ENCODE measurements at places on chromosomes 7 and 10. TPM values are rescaled to one million over a fixed set of nuclear protein-coding genes. Genes with fewer than 3 reads are reported as not detected.

DNA sequence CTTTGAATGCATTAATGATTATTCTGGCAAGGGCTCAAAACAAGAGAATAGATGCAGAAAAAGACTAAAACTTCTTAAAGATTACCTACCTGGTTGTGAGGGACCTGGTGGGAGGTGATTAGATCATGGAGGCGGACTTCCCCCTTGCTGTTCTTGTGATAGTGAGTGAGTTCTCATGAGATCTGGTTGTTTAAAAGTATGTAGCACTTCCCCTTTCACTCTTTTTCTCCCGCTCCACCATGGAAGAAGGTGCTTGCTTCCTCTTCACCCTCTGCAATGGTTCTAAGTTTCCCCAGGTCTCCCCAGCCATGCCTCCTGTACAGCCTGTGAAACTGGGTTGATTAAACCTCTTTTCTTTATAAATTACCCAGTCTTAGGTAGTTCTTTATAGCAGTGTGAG, 226.6 kb downstream of the ARHGAP12 start:
- DNase-seq: no peak

DNA sequence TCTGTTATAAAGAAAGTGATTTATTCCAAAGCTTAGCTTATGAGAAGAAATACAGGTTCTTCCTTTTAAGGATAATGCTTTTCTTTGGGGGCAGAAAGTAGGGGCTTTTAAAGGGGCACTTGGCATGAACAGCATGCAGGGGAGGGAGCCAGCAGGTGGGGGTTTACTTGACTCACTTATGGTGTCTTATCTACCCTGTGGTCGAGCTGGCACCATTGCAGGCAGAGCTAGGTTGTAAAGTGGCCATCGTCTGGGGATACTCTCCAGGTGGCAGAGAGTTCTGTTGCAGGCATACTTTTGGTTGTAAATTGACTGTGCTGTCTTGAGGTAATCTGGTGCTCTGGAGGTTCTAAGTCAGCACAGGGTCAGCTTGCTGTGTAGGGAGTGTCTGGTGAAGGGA, 26.3 kb upstream of the IFRD1 start:
- no peak for DNase-seq

Gene FAM107B
- 82.8 TPM for total RNA-seq

DNA sequence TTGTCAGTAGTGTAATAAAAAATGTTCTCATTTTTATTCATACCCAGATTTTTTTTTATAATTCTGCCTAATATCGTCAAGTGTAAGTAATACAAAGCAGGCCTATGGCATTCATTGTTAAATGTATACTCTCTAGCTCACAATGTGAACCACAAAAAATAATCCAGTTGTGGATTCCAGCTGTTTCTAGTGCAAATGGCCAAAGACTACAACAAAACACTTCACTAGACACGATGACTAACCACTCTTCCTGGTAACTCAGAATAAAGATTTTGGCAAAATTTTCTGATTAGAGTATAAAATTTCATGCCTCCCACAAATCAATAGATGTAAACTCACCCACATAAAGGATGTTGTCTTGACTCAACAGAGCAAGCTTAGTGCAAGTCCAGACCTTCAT, 396.6 kb downstream of the DGKB start:
- DNase-seq: no peak

Gene WNT8B
- not detected for total RNA-seq

- no peak for DNase-seq
Observed at GRCh38 chr7:47183862-47184590, 397.9 kb downstream of the TNS3 start.

DNA sequence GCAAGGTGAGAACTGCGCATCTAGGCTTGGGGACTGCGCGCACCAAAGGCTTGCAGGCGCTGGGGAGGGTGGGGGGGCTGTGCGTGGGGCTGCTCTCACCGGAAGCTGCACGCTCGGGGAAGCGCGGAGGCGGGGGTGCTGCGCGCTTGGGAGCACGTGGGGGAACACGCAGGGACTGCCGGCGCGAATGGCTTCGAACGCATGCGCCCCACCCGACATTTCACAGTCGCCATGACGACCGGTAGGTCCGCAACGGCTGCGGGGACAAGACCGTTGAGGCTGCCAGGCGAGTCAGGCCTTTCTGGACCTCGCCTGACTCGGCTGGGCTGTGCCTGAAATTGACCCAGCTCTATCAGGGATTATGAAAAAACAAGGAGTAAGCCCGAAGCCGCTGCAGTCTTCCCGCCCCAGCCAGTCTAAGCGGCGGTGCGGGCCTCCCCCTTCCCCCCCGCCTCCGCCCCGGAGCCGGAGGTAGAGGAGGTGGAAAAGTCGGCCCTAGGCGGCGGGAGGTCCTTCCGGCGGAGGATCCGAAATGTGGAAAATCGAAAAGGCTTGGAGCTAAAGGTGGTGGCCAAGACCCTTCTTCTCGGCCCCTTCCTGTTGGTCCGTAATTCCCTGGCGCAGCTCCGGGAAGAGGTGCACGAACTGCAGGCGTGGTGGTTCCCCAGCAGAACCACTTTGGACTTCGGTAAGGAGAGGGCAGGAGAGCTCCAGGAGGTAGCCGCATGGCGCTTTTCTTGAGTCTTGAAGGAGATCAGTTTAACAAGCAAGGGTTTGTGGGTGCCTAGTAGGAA, 34.9 kb upstream of the STEAP1 start:
- DNase-seq: peak; percentile 76

DNA sequence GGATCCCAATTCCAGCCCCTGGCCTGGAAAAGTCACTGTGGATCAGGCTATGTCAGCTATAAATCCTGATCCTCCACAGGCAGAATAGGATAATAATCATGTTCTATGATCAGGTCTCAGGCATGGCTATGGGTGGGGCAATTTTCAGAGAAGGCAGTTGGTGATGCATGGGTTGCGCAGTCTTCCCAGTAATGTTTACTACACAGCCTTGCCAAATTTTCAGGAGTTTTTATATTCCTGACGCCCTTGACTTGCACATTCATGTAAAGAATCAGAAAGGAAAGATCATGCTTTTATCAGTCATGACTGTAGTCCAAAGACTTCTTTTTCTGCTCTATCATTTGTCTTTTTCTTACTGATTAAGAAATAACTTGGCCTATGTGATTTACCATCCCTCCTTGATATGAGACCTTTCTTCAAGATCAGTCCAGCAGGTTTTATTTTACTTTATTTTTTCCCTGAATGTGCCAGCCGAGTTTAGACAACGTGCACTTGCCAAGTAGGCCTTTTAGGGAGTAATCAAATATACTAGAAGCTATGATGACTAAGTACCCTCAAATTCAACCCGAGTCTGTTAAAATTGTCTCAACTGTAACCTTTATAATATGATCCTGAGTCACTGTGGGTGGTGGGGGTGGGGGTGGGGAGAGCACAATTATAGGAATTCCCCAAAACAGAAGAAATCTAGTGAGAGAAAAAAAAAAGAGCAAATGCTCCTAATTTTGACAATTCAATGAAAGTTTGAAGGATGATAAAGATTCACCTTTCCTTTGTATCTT, 31.9 kb downstream of the ARL4A start:
- DNase-seq: no peak

GRCh38 chr10:98331885-98332284, 63.9 kb upstream of the LOXL4 start:
- DNase-seq: no peak

GRCh38 chr7:128358233-128358632, 3.3 kb downstream of the PRRT4 start:
- no peak for DNase-seq

DNA sequence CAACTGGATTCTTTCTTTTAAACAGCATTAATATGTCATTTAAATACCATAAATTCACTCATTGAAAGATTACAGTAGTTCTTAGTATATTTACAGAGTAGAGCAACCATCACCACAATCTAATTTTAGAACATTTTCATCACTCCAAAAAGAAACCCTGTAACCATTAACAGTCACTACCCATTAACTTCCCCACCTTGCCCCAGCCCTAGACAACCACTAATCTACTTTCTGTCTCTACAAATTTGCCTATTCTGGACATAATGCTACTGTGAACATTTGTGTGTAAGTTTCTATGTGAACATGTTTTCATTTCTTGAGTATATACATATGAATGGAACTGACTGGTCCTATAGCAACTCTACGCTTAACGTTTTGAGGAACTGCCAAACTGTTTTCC, 42.4 kb downstream of the P4HA1 start:
- no peak for DNase-seq

DNA sequence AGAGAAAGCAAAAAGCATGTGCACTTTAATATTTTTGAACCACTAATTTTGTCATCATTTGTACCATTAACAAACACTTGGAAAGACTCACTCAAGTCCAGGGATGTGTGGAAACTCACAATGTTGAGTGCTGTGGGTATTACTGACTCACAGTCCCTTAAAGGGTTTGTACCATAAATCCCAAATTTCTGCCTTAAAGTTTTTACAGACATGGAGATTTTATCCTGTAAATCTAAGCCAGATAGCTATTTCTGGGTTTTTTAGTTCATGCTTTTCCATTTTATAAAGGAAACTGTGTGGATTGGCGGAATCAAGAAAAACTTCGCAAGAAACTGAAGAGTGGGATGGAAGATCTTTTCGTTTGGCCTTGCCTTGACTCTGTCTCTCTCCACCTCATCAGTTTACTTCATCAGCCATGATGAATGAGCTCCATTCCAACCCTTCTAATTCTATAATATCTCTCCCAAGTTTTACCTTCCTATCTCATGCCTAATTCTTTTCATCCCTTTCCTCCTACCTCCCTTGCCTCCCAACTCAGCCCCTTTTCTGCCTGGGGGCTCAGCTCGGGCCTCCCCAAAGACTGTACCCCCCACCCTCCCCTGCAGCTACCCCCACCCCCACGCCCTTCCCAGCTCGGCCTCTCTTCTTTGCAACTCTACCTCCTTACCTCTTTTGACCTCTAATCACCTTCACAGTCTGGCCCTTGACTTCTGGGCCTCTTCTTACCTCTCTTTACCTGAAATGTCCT, 218.5 kb upstream of the MKLN1 start:
- no peak for DNase-seq

- DNase-seq: peak; percentile 45
Observed at GRCh38 chr10:124740369-124741280, 3.6 kb downstream of the FAM53B start.

- no peak for DNase-seq
Observed at GRCh38 chr10:61179771-61180170, 235.8 kb upstream of the RHOBTB1 start.

Gene TMEM184A
- total RNA-seq: not detected

GRCh38 chr7:24531255-24531654, 42.0 kb upstream of the PALS2 start:
- no peak for DNase-seq

GRCh38 chr7:21029006-21029405, 242.3 kb upstream of the SP8 start:
- no peak for DNase-seq

Gene NPC1L1
- 0.16 TPM for total RNA-seq

DNA sequence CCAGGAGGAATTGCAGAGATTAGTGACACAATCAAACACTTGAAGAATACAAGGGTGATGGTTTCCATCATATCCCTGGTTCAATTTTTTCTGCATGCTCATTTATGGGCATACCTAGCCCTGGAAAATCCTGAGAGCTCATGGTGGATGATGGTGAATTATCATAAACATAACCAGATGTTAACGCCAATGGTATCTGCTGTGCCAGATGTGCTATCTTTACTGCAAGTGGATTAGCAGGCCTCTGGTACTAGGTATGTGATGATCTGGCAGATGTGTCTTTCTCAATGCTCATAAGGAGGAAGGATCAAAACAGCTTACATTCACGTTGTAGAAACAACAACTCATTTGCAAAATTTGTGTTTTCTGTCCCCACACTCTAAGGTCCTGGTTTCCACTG, 150.5 kb downstream of the FZD1 start:
- no peak for DNase-seq

Gene EVX1
- total RNA-seq: not detected

Gene GPR146
- 6.7 TPM for total RNA-seq

Gene CYP17A1
- not detected for total RNA-seq

Gene PLAU
- total RNA-seq: 0.94 TPM

DNA sequence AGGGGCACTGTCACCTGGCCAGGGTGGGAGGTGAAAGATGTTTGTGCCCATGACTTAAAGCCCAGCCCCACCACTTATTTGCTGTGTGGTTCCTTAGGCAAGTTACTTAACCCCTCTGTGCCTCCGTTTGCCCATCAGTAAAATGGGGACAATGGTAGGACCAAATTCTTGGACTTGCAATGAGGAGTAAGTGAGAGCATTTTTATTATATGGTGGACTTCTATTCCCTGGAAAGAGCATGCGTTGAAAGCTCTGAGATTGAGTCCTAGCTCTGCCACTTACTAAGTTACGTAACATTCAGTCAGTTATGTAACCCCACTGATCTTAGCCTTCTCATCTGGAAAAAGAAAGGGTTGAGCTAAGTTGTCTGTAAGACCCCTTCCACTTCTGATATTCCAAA, 18.8 kb downstream of the VSIR start:
- no peak for DNase-seq

DNA sequence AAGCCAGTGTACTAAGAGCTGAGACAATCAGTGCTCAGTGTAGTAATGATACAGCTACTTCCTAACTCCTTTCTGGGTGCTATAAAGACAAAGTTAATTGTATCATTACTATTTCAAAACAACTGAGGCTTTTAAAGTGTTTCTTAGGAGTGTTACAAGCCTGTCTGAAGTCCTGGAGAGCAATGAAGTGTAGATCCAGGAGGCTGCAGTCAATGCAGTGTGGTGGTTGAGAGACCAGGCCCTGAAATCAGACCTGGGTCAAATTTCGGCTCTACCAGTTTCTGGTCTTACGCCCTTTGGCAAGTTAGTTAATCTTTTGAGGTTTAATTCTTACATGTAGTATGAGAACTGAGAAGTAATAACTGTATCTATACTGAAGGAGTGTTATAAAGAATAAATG, 387.0 kb downstream of the SDK1 start:
- DNase-seq: no peak

DNA sequence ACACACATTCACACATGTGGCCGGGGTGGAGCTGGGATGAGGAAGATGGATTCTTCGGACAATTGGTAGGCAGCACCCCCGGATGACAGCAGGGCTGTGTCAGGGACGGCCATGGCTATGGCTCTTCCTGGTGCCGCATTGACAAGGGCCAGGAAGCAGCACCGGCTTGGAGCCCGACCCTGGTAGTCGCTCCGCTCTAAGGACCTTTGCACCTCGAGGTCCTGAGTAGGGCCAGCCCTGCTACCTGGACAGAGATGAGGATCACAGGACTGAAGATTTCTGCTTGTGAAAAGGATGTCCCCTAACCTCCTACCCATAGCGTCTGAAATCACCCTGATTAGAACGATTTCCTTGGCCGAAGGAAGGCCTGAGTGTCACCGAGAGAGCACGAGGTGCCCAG, 134.1 kb downstream of the ADARB2 start:
- no peak for DNase-seq

DNA sequence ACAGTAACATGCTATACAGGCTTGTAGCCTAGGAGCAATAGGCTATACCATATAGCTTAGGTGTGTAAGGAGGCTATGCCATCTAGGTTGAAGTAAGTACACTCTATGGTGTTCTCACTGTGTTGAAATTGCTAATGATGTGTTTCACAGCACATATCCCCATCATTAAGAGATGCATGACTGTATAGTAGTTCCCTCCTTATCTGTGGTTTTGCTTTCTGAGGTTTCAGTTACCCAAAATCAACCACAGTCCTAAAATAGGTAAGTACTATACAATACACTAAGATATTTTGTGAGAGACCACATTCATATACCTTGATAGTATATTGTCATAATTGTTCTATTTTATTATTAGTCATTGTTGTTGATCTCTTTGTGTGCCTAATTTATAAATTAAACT, 12.7 kb downstream of the FZD1 start:
- DNase-seq: no peak

GRCh38 chr10:132397036-132397541, at the start of gene PWWP2B:
Gene PWWP2B, plus strand, starts transcription at chr10:132397200. Its CDS starts 27 bp downstream, at chr10:132397227.
- DNase-seq: no peak

- no peak for DNase-seq
Observed at GRCh38 chr10:110356628-110357245, 52.0 kb upstream of the SMNDC1 start.

Gene ATOH7
- 1.4 TPM for total RNA-seq

Gene NPTX2
- total RNA-seq: 5.8 TPM

Measured in occipital lobe (tissue), 3 donors.